ENCODE measurements at places on chromosomes 2 and 18.

- DNase-seq: no peak
Observed at GRCh38 chr2:54058449-54058848, 57.0 kb upstream of the ACYP2 start.

GRCh38 chr2:240252872-240253511 is 112.5 kb upstream of the OTOS start:
- DNase-seq: no peak

DNA sequence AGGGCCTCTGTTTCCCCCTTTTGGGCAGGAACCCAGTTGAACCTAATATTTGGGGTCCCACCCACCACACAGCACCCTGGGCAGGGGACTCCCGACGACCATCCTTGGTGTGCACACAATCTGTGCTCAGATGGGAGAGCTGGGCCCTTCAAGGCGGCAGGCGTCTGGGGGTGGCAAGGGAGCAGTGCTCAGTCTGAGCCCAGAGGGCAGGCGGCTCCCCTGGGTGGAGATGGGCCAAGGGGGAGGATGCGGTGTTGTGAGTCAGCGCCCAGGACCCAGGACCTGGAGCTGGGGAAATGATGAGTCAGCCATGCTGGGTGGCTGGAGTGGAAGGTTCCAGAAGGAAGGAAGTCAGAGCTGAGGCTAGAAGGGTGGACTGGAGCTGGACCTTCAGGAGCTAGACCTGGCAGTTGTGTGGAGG is 3.8 kb downstream of the PROM2 start:
- no peak for DNase-seq

DNA sequence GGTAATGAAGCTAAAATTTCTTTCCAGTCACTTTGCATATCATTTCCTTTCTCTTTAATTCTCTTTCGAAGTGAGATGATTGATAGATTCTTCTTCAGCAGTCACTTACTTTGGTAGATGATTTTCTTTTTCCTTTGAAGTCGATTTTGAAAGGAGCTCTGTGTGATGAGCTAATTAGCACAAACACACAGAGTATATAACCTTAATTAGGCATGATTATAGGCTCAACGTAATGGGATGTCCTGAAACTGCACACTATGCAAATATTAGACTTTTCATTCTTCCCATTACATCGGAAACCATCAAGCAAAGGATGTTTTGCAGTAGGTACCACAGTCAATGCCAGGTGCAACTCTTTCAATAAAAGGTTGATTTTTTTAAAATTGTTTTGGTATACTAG is 6.4 kb upstream of the CTLA4 start:
- no peak for DNase-seq

GRCh38 chr2:164890544-164890943 is 48.9 kb upstream of the COBLL1 start:
- DNase-seq: no peak

DNA sequence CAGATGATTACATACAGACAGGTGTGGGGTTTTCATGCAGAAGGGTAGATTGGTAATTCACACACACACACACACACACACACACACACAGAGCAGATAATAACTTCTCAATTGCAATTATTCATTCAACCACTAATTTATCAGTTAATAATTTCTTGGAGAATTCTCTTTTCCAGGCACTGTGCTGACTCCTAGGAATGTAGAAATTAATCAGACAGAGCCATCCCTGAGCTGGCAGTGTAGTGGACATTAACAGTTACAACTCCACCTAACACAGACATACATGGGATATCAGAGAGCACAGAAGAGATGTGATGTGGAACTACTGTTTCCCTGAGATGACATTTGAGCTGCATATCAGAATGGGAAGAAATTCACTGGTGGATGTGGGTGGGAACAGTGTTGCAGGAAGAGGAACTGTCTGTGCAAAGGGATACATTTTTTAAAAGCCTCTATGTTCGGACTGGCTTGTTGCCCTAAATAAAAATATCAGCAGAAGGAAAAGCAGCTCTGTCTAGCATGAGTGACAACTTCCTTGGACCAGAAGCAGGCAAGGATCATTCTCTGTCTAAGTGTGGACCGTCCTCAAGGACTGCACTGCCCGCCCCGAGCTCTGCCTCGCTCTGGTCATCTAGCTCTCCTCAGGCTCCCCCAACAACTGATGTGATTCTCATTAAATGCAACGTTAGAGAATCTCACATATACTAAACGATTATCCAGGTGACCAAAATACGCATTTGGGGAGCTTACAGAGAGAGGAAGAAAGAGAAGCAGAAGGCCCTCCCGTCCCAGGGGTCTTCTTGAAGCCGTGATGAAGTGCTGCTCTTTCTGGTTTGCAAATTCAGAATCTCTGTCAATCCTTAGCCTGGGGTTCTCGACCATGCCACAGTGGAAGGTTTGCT is 173.4 kb upstream of the TRIB2 start:
- DNase-seq: no peak

DNA sequence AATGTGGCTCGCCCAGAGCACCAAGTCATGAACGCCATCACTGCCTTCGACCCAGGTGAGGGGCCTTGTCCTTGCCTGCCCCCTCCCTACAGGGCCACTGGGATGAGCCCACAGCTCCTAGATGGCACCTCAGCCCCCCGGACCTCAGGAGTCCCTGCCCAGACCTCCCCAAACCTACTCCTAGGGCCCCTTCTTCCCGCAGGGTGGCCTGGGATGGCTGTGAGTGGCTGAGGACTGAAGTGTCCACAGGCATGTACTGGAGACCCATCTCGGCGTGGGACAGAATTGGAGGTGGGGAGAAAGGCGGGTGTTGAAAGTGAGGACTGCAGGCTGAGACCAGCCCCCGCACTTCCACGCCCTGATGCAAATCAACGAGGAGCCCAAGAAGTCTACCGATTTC is 2.8 kb upstream of the TUBB6 start:
- no peak for DNase-seq

GRCh38 chr2:26212011-26212410 is 32.4 kb downstream of the HADHA start:
- no peak for DNase-seq

DNA sequence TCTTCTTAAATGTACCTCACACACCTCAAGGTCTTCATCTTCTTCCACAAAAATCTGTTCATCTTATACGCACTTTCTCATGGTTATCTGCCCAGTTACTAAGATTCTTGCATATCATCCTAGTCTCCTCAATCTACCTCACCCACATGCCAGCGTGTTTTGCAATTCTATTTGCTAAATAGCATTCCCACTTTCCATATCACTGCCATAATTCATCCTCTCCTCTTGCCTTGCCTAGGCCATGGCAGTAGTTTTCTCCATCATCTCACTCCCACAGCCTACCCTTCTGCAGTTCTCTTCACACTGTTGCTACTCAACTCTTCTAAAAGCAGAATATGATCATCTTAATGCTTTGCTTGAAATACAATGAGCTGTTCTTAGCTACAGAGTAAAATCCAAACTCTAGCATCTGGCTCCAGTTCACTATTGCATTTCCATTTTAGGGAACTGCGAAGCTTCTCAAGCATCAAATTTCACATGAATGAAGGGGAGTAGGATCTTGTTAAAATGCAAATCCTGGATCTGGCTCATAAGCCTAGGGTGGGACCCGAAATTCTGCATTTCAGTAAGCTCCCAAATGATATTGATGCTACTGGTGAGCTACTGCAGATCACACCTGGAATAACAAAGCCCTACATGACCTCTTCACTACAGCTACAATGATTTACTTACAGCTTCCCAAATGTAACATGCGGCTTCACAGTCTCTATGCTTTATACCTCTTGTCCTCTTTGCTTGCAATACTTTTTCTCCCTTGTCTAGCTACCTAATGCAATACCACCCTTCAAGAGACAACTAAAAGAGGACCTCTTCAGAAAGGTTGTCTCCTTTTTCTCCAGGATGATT is 293.9 kb downstream of the SATB2 start:
- DNase-seq: no peak

GRCh38 chr2:143696651-143697050 is 567.4 kb downstream of the ARHGAP15 start:
- DNase-seq: no peak

DNA sequence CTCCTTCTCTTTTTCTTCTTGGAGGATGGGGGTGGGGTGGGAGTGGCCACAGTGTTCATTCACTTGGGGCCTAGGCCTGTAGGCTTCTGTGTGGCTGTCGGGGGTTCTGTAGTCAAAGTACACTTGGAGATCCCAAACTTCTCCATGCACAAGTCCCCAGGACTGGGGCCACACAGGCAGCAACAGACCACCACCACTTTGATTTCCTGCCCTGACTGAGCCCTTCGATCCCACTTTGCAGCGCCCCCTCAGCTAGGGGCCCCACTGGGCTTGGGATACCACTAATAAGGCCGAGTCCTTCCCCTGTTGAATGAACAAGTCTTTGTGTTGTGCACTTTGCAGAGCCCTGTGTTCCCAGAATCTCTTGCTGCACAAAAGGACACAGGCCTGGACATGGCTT is 5.5 kb upstream of the TEX51 start:
- no peak for DNase-seq

DNA sequence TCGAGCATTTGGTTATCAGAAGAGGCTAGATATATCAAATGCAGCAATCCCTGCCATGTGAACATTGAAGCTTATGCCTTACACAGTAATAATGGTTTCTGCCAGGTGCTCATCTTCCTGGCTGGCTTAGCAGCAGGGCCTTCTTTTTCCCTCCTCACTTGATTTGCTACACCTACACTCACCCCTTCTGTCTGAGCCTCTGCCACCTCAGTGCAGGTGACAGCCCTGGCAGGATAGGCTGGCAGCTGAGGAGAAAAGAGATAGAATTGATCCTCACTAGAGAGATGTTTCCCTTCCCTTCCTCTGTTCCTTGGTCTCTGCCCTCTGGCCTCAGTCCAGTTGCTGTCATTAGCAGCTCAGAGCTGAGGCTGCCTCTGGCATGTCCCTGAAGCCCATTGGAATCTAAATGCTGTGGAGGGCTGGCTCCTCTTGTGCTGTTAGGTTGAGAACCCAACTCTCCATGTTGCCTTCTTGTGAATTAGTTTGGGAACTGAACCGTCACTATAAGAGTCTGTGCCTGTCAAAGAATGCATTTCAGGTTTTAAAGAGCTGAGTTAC is 18.2 kb downstream of the MPHOSPH10 start:
- no peak for DNase-seq

DNA sequence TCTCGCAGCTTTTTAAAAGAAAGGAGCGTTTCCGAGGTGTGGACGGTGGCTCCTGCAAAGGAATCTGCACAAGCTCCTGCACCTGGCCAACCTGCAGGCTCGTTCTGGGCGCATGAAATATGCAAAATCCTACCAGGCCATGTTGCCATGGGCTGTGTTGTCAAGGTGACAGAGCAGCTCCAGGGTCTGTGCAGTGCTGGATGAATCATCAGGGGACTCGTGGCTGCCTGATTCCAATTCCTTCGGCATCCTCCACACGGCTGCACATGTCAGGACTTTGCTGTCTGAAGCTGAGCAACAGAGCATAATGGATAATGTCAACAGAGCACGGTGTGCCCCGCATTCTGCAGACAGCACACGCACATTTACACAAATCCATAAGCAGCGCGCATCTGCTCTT is 120.5 kb downstream of the EIPR1 start:
- no peak for DNase-seq

All from memory B cell (primary cell).